ENCODE measurements at places on chromosomes 6 and 20. TPM values are rescaled to one million over a fixed set of nuclear protein-coding genes. Genes with fewer than 3 reads are reported as not detected.

DNA sequence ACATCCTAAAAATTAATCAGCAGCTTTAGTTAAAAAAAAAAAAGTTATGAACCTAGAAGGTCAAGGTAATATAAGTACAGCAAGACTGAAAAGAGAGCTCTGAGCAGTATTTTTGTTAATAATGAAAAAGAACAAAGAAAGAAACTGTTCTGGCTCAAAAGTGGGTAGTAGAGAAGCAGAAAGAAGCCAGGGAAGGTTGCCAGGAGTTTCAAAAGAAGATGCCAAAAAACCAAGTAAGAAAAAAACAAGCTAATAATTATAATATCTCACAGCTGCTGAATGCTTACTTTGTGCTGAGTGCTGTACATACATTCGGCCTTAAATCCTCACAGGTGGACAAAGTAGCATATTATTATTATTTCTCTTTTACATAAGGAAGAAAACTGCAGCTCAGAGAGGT is 31.9 kb downstream of the NRSN1 start:
- no peak for DNase-seq

DYNLT1 gene
- total RNA-seq, result 37.5 TPM

ANGPT4 gene
- not detected for total RNA-seq

IL17A gene
- total RNA-seq, result not detected
